ENCODE measurements at places on chromosomes 7 and 10. TPM values are rescaled to one million over a fixed set of nuclear protein-coding genes. Genes with fewer than 3 reads are reported as not detected.

ASNS gene
- polyA plus RNA-seq = 176 TPM

PSMC2 gene
- polyA plus RNA-seq = 206 TPM

NUTM2E gene
- polyA plus RNA-seq = 0.40 TPM

ARHGAP22 gene
- 0.15 TPM for polyA plus RNA-seq

ACBD5 gene
- 44.8 TPM for polyA plus RNA-seq

CCZ1 gene
- 195 TPM for polyA plus RNA-seq

SEMA3D gene
- 1.6 TPM for polyA plus RNA-seq

TMEM236 gene
- polyA plus RNA-seq = 0.10 TPM

C7orf25 gene
- polyA plus RNA-seq = 3.9 TPM

PPIA gene
- polyA plus RNA-seq = 2,769 TPM

PIP gene
- polyA plus RNA-seq = not detected

CRHR2 gene
- 0.42 TPM for polyA plus RNA-seq

SEMA4G gene
- 1.7 TPM for polyA plus RNA-seq

HMX2 gene
- polyA plus RNA-seq = not detected

LRRC61 gene
- 1.2 TPM for polyA plus RNA-seq

RADIL gene
- 6.6 TPM for polyA plus RNA-seq

BEND7 gene
- 4.5 TPM for polyA plus RNA-seq

CALN1 gene
- polyA plus RNA-seq = 7.8 TPM

FANK1 gene
- 3.1 TPM for polyA plus RNA-seq

POLR2J2 gene
- 1.3 TPM for polyA plus RNA-seq

PKD1L1 gene
- 0.28 TPM for polyA plus RNA-seq

PAPSS2 gene
- polyA plus RNA-seq = 0.24 TPM

MXI1 gene
- 69.5 TPM for polyA plus RNA-seq

ITGA8 gene
- 0.11 TPM for polyA plus RNA-seq

VWDE gene
- polyA plus RNA-seq = 0.48 TPM

AKR1C8 gene
- 0.54 TPM for polyA plus RNA-seq

NKX2-3 gene
- not detected for polyA plus RNA-seq

AUTS2 gene
- 124 TPM for polyA plus RNA-seq

TLX1 gene
- polyA plus RNA-seq = not detected

PNLIPRP2 gene
- polyA plus RNA-seq = not detected

SPDYE1 gene
- polyA plus RNA-seq = not detected

CRYGN gene
- polyA plus RNA-seq = not detected

CYP3A5 gene
- polyA plus RNA-seq = not detected

BAG3 gene
- 0.61 TPM for polyA plus RNA-seq

MRC1 gene
- 0.12 TPM for polyA plus RNA-seq

ZNF518A gene
- 51.0 TPM for polyA plus RNA-seq

ANKRD30A gene
- polyA plus RNA-seq = not detected

ENTPD1 gene
- 0.57 TPM for polyA plus RNA-seq

AKR1D1 gene
- not detected for polyA plus RNA-seq

LRRD1 gene
- 2.7 TPM for polyA plus RNA-seq

C7orf57 gene
- not detected for polyA plus RNA-seq

ALKBH4 gene
- polyA plus RNA-seq = 27.2 TPM

CDK1 gene
- polyA plus RNA-seq = 4.5 TPM

GPRIN2 gene
- 7.1 TPM for polyA plus RNA-seq

MUC12 gene
- not detected for polyA plus RNA-seq

FFAR4 gene
- polyA plus RNA-seq = not detected
